ENCODE measurements at places on chromosomes 3 and 15.

GRCh38 chr3:163327086-163327485, 1751.2 kb downstream of the SI start:
- no peak for DNase-seq

DNA sequence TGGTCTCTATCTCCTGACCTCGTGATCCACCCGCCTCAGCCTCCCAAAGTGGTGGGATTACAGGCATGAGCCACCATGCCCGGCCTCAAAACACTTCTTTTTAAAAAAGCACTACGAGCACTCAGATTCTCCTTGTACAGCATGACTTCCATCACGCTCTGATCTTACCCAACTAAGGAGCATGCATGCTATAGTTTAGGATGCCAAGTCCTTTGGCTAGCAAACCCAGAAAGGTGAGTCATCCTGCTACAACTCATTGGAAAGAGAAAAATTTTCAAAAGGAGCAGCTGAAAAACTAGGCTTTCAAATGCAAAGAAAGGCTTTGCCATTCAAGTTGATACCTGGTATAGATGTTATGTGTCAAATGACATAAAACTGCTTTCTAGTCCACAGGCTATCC, 70.3 kb upstream of the PRICKLE2 start:
- no peak for DNase-seq

GRCh38 chr3:159322322-159322939, 520.6 kb downstream of the MFSD1 start:
- DNase-seq: peak; percentile 36

- peak; percentile 20 for DNase-seq
Observed at GRCh38 chr3:149512073-149512782, 37.7 kb downstream of the TM4SF4 start.

- no peak for DNase-seq
Observed at GRCh38 chr3:155492841-155493240, 199.4 kb upstream of the STRIT1 start.

- peak; percentile 55 for DNase-seq
Observed at GRCh38 chr15:43792761-43793476, 799 bp downstream of the SERF2 start.

DNA sequence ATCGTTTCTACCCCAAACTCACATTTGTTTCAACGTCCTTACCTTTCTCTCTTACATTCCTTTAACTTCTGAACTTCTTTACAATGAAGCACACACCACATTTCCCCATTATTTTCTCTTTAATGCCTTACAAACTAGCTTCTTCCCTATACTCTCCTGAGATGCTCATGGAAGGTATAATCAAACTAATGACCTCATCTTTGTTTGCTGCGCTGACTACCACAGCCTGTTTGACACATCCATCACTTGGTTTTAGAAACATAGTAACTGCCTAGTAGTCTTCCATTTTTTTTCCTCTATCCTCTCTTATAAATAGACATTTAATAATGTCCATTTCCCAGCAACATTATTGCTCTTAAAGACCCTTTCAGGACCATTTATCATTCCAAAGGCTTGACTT, 230.5 kb upstream of the LRTM1 start:
- DNase-seq: no peak

DNA sequence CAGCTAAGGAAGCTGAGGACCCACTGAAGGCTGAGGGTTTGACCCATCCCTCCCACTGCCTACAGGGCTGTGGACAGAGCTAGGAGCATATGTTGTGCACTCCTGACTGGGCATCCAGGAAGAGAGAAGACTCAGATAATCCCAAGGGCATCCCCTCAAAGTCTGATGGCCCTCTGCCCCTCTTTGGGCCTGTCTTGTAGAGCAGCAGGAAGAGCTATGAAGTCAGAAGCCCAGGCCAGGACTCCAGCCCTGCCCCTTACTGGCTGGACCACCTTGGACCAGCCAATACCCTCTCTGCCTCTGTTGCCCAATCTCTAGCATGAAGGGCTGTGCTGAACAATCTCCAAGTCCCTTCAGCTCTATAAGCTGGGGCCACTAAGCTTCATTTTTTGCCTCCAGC, 210.8 kb downstream of the RPLP1 start:
- DNase-seq: no peak

DNA sequence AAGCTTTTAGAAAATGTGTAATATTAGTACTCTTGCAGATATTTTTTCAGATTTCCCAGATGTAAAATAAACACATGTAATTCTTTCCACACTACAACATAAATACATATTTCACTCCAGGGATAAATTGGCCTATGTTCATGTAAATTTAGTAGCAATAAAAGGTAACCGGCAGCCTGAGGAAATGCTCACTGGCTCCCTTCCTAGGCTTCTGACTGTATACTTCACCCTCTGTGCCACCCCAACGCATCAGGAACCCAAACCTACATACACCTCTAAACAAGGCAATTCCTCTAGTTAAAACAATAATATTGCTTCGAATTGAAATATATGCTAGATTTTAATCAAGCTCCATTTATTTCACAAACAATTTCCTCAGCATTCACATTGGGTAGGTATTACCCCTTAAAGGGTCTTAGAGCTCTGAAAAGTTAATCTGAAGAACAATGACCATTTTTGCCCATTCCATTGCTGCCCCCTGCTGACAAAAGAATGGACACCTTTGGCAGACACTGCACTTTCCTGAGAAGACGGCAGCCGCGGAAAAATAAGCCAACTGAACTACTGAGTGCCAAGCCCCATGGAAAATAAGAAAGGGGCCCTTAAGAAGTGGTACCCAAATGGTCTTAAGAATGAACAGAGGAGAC, 212.5 kb downstream of the OSBPL10 start:
- DNase-seq: peak; percentile 60

DNA sequence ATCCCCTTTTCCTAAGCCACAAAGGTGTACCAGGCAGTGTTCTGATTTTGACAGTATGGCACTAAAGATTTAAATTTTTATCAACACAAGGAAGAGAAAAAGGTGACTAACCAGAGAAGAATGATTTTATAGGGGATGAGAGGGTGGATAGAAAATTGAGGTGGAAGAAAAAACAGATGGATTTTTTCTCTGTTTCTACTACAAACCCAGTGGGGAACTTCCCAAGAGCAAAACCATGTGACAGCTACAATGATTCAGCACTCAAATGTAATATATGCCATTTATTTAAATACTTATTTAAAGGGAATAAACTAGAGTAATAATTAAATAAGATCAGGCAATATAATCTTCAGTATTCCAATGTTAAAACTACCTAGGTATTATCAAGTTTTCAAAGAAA, 11.1 kb downstream of the DCUN1D1 start:
- DNase-seq: no peak

DNA sequence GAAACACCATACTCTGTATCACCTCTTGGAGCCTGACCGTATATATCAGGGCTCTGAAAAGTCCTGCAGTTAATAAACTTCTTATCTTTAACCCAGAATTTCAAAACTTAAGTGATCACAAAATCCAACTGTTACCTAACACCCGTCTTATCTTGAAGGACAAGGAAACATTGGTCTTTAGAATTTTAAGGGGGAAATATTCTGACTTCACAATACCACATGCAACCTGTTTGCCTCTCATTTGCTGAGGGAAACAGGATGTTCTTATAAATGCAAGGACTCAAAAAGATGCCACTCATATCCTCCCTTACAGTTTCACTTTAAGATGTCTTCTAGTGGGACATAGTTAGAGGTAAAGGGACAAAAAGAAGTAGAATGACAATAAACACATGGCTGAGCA, 67.9 kb downstream of the CRTC3 start:
- no peak for DNase-seq

- DNase-seq: no peak
Observed at GRCh38 chr15:35507932-35508638, 37.9 kb downstream of the DPH6 start.

- DNase-seq: no peak
Observed at GRCh38 chr15:41423979-41424659, 7.2 kb downstream of the RTF1 start.

Measured in stimulated activated naive CD8-positive, alpha-beta T cell treated with anti-CD3 and anti-CD28 coated beads, Interleukin-15, Interleukin-2, amounts not matched to agents 100 U/mL and 50 U/mL, for 24 hours (primary cell).